ENCODE measurements at places on chromosomes 7 and 10.
A peak's percentile ranks its signal among the peaks of the same experiment; 100 is the strongest.

- DNase-seq = no peak
Measured at GRCh38 chr10:85032981-85033380, 704.6 kb downstream of the CCSER2 start.

- no peak for DNase-seq
Measured at GRCh38 chr7:139811066-139811465, 18.0 kb upstream of the TBXAS1 start.

DNA sequence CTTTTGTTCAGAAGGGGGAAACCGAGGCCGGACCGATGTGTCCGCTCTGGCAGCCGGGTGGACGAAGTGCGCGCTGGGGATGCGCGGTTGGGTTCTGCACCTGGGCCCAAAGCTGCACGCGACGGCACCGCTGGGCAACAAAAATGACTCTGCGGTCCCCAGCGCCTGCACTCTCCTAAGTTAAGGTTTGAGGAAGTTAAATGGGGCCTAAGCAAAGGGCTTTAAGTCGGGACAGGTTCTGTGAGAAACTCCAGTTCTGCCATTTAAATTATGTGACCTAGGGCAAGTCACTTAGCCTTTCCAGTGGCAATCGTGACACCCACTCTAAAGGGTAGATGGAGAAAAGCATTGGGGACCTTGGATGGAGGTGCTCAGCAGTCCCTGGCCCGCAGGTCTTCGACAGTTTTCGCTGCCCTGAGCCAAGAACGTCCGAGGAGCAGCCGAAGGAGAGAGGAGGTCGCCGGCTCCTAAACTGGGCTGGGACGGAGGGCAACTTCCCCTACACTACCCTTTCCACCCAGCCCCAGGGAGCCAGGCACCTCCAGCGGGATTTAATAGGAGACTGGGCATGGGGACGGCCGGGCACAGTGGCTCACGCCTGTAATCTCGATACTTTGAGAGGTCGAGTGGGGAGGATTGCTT is 534 bp upstream of the ACBD5 start:
- no peak for DNase-seq

DNA sequence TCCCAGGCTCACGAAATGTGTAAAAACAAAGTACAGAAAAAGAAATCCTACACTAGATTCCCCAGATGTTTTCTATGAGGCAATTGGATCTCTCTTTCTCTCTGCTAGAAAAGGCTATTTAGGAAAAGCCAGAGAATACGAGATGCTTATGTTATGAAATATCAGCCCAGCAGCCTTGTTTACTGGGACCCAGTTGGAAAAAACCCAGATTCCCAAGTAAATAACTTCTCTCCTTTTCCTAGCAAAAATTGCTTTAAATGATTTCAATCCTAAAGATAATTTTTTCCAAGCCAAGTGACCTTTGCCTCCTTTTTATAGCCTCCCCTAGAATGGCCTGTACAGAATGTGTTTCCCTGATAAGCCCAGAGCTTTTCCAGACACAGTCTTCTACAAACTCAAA is 199.3 kb downstream of the PLXNA4 start:
- DNase-seq = no peak

GRCh38 chr10:71053169-71053895 is 159.0 kb upstream of the UNC5B start:
- DNase-seq = no peak

- DNase-seq = no peak
Measured at GRCh38 chr7:139661043-139661440, 116.8 kb downstream of the HIPK2 start.

GRCh38 chr7:603152-603951 is 83.7 kb upstream of the PDGFA start:
- DNase-seq = no peak

GRCh38 chr7:149879766-149880637 is 6.2 kb downstream of the ATP6V0E2 start:
- peak; percentile 30 for DNase-seq

GRCh38 chr10:53646525-53646924 is 873.9 kb upstream of the MBL2 start:
- DNase-seq = no peak

DNA sequence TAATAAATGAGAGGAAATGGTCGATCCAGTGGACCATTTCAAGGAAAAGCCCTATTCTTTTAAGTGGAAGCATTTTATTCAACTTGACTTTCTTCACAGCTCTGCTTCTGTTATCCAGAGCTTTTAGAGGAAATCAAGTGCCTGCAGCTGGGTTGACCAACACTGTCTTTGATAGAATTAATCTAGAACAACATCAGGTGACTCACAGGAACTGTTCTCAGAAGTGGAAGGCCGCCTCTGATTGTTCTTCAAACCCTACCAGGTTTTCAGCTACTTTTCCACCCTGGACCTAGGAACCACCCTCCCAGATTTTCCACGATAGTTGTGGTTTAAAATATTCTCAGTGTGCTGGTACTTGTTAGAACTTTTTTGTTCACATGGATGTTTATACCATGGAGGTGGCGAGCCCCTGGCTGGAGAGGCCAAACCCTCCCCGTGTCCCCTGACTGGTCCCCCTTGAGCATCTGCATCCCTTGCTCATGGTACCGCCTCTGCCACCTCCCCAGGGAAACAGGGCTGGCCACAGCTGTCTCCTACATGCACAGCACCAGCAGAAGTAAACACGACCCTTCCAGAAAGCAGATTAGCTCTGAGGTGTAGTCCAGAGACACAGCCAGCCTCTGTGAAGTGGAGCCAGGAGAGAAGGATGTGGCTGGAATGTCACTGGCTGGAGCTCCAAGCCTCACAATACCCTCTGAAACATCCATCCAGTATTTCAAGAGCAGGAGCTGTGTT is 293.3 kb downstream of the USP6NL start:
- no peak for DNase-seq

- DNase-seq = no peak
Measured at GRCh38 chr10:3803295-3803926, 18.4 kb upstream of the KLF6 start.

- DNase-seq = no peak
Measured at GRCh38 chr7:7882888-7883287, 85.7 kb upstream of the GLCCI1 start.

DNA sequence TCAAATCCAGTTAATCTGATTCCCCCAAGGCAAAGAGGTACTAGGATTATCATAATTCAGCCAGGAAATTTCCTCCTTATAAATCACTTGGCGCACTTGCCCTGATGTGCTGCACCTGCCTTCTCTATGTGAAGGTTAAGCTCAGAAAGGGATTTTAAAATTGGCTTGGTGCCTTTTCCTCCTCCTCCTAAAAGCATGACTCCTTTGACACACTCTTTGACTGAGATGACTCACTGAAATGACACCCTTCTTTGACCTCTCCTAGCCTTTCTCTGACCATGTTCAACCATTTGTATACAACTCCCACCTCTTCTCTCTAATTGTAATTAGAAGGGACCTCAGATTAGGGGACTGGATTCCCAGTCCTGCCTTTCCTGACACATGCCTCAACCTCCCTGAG is 46.5 kb downstream of the ABLIM1 start:
- DNase-seq = no peak

- no peak for DNase-seq
Measured at GRCh38 chr10:8379906-8380832, 325.7 kb downstream of the GATA3 start.

DNA sequence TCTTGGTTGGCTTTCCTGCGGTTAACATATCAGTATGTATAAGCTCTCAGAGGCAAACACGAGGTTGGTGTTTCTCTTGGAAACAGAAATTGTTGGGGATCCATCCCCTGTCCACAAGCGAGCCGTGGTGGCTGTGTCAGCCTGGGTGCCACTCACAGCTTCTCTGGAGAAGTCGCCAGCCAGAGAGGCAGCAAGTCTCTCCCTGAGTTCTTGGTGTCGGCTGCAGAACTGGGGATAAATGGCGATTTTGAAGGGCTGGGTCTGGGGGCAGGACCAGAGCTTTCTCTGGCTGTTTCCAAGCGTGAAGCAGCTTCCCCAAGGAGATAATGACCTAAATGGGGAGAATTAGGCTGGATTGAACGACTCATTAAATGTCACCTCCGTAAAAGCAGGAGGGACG is 335.3 kb downstream of the GLRX3 start:
- no peak for DNase-seq

DNA sequence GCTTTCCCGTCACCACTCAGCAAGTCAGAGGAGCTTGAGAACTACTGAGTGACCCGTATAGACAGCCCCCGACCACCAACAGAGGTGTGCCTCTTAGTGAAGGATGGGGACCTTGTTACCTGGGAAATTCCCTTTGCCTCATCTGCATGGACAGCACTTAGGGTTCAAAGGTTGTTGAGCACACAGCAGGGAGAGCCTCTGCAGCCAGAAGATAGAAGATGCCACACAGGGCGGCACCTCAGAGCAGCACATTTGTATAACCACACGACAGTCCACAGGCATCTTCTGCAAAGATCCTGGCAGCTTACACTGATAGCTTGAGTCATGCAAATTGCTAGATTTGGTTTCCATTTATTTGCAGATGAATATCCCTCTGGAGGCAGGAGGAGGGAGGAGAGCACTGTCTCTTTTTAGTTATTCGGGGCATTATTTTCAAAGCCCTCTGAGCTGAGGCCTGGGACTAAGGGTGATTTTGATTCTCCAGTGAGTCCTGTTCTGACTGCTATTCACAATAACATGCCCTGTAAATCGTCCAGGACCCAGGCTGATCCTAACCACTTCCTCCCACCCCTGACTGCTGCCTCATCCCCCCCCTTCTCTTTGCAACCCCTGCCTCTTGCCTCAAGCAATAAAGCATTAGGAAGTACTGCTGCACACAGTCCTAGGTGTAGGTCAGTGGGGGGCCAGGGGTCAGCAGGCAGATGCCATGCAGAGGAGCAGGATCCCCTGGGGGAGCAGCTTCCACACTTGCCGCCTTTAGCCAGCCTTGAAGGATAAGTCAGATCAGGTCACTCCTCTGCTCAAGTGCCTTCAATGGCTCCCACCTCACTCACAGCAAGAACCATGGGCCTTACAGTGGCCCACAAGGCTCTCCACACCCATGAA is 24.6 kb upstream of the INMT start:
- DNase-seq = no peak

GRCh38 chr10:131453721-131454634 is 142.5 kb upstream of the TCERG1L start:
- no peak for DNase-seq

All from NCI-H510A treated with DMSO at 0.1 percent for 48 hours (cell line).